CD4-positive, alpha-beta T cell treated with Interleukin-21 for 1 hour (primary cell): ENCODE measurements at places on chromosomes 13 and 19.

- no peak for DNase-seq
Measured at GRCh38 chr13:103130681-103131210, 64.5 kb upstream of the SLC10A2 start.

DNA sequence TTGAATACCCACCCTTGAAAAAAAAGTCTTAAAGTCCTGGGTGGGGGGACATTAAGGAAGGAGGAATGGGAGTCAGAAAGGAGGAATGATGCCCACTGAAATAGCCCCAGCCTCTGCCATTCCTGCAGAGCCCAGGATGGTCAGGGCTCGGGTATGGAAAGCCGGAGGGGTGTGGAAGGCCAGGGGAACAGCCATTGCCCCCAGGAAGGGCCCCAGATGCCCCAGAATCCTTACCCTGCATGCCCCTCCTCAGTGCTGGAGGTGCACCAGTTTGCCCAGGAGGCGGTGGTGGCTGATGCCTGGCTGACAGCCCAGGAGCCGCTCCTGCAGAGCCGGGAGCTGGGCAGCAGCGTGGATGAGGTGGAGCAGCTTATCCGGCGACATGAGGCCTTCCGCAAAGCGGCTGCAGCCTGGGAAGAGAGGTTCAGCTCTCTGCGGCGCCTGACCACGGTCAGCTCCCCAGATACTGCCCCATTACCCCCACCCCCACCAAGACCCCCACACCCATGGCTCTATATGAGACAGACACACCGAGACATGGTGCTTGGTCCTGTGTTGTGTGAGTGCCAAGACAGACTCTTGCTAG, 10.7 kb upstream of the SHKBP1 start:
- DNase-seq, result no peak

- no peak for DNase-seq
Measured at GRCh38 chr19:46383171-46383815, 30.1 kb downstream of the CCDC8 start.

DNA sequence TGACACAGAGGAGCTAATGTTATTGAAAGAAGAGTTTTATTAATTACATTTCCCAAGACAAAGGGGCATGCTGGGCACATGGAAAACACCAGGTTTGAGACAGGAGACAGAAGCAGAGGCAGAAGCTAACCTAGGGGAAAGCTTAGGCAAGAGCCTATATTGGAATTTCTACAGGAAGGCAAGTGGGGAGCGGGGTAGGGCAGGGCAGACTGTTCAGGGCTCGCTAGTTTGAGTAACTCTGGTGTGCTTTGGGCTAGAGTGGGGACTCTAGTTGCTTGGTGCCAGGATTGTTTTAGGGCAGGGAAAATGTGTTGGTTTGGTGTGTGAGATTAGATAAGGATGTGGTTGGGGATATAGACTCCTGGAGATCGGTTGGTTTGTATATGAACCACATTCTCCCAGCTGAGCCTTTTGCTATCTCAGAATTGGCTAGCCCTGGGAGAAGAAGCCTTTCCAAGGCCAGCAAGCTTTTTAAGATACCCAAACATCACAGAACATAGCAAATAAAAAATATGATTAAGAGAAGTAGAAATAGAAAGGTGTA, 8.4 kb upstream of the UFM1 start:
- no peak for DNase-seq

DNA sequence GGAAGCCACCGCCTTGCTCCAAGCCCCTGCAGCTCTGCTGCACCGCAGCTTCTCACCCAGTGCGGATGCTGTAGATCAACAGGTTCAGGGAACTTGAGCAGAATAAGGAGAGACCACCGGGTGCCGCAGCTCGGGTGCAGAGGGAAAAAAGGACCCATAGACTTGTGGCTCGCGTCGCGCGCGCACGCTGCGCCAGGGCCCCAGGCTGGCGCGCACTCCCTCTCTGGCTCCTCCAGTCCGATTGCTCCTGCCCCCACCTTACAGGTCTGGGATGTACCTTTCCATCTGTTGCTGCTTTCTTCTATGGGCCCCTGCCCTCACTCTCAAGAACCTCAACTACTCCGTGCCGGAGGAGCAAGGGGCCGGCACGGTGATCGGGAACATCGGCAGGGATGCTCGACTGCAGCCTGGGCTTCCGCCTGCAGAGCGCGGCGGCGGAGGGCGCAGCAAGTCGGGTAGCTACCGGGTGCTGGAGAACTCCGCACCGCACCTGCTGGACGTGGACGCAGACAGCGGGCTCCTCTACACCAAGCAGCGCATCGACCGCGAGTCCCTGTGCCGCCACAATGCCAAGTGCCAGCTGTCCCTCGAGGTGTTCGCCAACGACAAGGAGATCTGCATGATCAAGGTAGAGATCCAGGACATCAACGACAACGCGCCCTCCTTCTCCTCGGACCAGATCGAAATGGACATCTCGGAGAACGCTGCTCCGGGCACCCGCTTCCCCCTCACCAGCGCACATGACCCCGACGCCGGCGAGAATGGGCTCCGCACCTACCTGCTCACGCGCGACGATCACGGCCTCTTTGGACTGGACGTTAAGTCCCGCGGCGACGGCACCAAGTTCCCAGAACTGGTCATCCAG, 964 bp downstream of the PCDH17 start:
- DNase-seq, result no peak

- no peak for DNase-seq
Measured at GRCh38 chr13:111916201-111916600, 150.7 kb upstream of the SOX1 start.

DNA sequence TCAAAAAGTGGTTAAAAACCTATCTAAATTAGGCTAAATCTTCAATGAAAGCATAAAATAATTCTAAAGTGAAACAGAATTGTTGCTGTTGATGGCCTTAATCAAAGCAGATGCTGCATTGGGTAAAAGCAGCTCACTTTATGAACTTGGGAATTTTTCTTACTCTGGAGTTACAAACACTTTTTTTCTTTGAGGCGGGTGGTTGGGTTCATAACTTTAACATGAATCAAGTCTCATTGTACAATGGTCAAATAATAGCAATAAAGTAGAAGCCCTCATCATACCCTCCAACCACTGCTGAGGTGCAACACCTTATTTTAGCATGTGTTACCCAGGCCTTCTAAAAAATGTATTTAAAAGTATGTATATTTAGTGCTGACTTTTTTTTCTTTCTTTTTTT, 29.1 kb downstream of the NUP58 start:
- no peak for DNase-seq

DNA sequence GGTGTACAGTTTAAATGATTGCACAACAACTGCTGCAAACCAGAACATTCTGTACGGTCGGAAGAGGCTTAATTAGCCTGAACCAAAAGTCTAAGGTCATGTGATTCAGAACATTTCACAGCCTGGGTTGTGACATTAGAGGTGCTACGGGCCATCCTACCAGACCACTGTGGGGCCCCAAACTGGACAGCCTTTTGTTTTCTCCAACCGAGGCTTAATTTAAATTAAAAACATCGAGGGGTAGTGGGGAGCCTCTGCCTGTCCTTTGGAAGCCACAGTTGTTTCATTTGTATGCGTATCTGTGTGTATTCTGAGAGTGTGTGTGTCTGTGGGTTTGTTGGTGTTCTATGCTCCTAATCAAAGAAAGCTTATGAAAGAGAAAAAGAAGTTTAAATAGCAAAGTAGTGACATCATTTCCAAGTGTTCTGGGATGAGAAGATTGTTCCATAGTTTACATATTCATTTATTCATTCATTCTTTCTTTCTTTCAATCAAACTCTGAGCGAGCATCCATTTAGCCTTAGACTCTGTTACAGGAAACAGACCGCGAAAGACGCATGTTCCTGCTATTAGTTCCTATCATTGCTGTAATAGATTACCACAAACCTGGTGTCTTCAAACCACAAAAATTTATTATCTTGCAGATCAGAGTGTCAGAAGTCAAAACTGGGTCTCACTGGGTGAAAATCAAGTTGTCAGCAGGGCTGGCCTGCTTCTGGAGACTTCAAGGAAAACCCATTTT, 444.8 kb downstream of the FOXO1 start:
- DNase-seq, result peak; percentile 80

DNA sequence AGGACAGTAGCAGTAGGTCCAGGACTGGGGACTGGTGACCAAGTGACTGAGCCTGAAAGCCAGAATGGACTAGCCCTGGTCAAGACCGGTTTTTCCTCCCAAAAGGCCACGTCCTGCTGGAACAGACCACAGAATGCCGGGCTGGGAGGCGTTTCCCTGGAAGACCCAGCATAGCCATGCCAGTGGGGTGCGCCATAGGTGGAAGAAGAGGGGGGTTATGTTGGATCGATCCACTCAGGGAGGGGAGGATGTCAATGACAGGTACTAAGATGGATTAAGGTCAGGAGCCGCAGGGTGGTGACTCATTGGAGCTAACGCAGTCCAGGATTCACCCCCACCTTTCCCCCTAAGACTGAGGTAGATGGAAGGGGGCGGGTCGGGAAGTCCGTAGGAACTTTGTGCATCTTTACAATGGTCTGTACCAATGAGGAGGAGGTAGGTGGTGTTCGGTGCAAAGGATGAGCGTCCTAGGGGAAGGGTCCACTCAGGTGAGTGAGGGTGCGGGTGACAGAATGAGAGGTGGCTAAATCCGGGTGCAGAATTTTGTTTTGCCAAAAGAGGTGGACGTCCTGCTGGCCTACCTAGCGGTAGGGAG, 21.0 kb downstream of the VASP start:
- no peak for DNase-seq

- DNase-seq, result no peak
Measured at GRCh38 chr13:20006206-20006605, 47.7 kb downstream of the ZMYM2 start.

GRCh38 chr13:78596399-78596735, 7.0 kb downstream of the POU4F1 start:
- no peak for DNase-seq

- peak; percentile 61 for DNase-seq
Measured at GRCh38 chr19:29714953-29715700, at the start of gene C19orf12. Gene C19orf12, minus strand, starts transcription at chr19:29715261. Its CDS starts 6,848 bp downstream, at chr19:29708413.

GRCh38 chr13:101346161-101346560, 70.1 kb downstream of the NALCN start:
- DNase-seq, result no peak

GRCh38 chr13:50654331-50654730, 189.2 kb downstream of the DLEU7 start:
- no peak for DNase-seq

- no peak for DNase-seq
Measured at GRCh38 chr13:40170091-40170490, 496.4 kb downstream of the FOXO1 start.

DNA sequence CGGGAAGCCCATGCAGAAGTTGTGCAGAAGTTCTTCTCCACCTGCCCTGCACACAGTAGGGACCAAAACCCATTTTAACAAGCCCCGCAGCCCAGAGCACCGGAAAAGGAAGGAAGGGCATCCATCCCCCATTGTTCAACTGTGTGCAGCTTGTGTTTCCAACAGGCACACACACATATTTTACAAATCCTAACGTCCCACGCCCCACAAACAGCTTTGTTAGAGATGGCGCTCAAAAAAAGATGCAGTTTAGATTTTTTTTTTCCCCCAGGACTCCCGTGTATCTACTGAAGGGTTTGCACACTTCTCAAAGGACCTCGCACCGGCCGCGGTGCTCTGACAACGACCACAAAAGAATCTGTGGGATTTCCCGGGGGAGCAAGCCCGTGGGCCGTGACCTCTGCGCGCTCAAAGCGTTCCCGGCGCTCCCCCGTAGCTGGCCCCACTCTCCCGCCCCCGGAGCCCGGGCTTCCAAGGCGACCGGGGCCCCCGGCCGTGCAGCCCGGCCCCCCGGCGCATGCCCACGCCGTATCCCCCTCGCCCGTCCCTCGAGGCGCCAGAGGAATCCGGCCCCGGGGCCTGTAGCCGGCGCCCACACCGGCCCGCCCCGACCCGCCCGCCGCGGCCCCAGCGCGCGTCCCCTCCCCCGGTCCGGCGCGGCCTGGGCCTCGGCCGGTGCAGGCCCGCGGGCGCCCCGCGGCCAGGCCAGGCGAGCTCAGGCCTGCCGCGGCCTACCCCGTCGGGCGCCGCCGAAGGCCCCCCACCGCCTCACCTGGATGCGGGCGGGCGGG, 523 bp downstream of the ELAVL1 start:
- peak; percentile 35 for DNase-seq

GRCh38 chr13:99500839-99501183, 461 bp upstream of the TM9SF2 start:
- DNase-seq, result no peak

DNA sequence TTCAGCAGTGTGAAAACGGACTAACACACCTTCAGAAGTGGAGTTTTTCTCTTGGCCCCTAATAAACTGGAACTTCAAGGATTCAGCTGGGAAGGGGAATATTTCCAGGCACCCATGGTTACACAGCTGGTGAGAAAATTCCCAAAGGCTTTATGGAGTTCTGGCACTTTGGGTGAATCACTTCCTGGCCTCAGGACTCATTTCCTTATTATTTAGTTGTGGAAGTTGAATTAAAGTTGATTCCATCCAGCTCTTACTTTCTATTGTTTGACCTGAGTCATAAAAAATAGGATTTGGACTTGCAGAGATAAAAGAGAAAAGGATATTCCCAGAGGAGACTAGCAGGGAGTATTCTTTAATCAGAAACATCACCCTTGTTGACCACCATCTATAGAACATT, 882.1 kb downstream of the UQCRFS1 start:
- no peak for DNase-seq

DNA sequence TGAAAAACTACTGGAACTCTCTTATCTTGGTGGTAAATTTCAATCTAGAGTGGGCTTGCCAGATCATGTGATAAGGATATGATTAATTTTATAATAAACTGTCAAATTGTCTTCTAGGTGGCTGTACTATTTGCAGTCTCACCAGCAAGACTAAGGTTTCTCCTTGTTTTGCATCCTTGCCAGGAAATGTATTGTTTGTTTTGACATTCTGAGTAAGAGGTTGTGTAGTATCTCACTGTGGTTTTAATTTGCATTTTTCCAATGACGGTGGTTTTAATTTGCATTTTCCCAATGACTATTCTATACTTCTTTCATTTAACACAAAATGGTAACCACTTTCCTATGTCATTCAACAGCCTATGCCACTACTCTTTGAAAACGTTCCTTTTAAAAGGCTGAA, 2.0 kb downstream of the CAB39L start:
- no peak for DNase-seq

- no peak for DNase-seq
Measured at GRCh38 chr13:113116206-113116800, 6.3 kb upstream of the F10 start.

- peak; percentile 32 for DNase-seq
Measured at GRCh38 chr13:102721800-102722231, 27.0 kb upstream of the METTL21C start.

DNA sequence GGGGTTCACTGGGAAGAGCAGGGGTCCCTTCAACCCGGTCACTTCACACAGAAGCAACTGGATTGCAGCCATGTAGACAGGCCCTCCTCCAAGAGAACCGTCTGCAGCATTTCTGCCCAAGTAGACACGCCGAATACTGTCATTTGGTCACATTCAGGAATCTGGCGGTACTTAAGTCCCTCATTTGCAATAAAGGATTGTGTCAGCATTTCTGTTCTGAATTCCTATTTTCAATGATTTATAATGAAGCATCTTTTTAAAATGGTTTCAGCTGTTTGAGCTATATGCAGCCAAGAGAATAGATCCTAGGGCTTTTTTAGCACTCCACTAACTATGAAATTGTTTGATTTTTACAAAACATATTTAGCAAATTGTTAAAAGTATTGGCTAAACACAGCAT, 143.5 kb upstream of the SOX1 start:
- DNase-seq, result no peak
